Adrenal gland (tissue), 19 donors: ENCODE measurements at places on chromosomes 4 and X. TPM values are rescaled to one million over a fixed set of nuclear protein-coding genes. Genes with fewer than 3 reads are reported as not detected.

MND1 gene
- 2.3 TPM for polyA plus RNA-seq

SSX2 gene
- polyA plus RNA-seq = not detected

JCHAIN gene
- 8.3 TPM for polyA plus RNA-seq

MAGEA10 gene
- polyA plus RNA-seq = not detected

SLC16A2 gene
- 97.9 TPM for polyA plus RNA-seq

TCEAL2 gene
- polyA plus RNA-seq = 43.5 TPM

TAF7L gene
- polyA plus RNA-seq = 0.16 TPM

RGS12 gene
- polyA plus RNA-seq = 73.9 TPM

USP17L17 gene
- not detected for polyA plus RNA-seq
